ENCODE measurements at places on chromosomes 11 and 22. TPM values are rescaled to one million over a fixed set of nuclear protein-coding genes. Genes with fewer than 3 reads are reported as not detected.
A peak's percentile ranks its signal among the peaks of the same experiment; 100 is the strongest.

- DNase-seq = no peak
Measured at GRCh38 chr11:64644647-64645275, 53.7 kb downstream of the SLC22A12 start.

GRCh38 chr11:23875176-23875850 lies 621.5 kb upstream of the LUZP2 start:
- no peak for DNase-seq

Gene BBS1
- 11.0 TPM for total RNA-seq

DNA sequence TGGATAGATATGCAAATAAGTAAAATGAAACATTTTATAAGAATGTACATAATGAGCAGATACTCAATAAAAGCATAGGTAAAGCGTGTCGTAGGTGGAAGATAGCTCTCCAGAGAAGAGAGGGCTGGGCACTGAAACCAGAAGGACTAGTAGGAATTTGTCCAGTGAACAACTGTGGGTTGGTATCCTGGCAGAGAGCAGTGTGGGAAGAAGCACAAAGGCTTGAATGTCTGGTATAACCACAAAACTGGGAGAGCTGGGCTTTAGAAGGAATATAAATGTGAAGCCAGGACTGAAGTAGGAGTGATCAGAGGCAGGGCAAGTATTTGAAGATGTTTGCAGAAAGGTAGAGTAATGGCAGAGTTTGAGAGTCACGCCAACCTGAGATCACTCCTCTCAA lies 33.1 kb upstream of the CARD16 start:
- DNase-seq = no peak

DNA sequence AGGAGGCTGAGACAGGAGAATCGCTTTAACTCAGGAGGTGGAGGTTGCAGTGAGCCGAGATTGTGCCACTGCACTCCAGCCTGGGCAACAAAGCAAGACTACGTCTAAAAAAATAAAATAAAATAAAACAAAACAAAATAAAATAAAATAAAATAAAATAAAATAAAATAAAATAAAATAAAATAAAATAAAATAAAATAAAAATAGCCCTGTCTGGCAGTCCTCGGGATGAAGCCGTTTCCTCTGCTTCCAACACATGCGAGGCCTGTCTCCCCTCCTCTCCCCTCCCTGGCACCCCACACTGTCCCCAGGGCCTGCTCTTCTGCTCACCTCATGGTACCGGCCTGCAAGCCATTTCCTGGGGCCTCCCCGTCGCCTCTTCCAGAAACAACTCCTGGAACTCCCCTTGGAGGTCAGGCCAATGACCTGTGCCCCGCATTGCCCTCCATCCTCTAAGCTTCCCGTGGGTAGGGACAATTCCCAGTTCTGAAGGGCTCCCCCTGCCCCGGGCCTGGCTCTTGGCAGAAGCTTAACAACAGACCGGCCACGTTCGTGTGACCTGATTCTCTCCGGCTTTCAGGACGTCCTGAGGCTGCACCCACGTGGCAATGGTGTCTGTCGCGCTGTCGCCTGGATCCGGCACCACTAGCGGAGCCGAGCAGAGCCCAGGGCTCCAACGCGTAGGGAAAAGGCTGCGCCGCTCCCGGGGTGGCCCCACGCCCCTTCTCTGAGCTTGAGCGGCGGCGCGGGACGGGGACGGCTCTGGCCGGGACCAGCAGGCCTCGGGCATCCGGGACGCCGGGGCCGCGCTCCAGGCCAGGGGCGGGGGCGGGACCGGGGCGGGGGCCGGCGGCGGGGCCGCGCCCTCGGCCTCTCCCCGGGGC lies 456 bp upstream of the PARVB start:
- DNase-seq = no peak

GRCh38 chr11:128662076-128662475 lies 31.8 kb upstream of the FLI1 start:
- no peak for DNase-seq

- peak; percentile 8 for DNase-seq
Measured at GRCh38 chr11:32090545-32091370, at the start of gene RCN1. Gene RCN1 (plus strand): TSS chr11:32091074. CDS start chr11:32091197, 123 bp downstream.

Gene SCO2
- total RNA-seq = 3.5 TPM

Gene VSIG10L2
- 0.09 TPM for total RNA-seq

- DNase-seq = no peak
Measured at GRCh38 chr11:74366576-74366975, 31.7 kb downstream of the PGM2L1 start.

DNA sequence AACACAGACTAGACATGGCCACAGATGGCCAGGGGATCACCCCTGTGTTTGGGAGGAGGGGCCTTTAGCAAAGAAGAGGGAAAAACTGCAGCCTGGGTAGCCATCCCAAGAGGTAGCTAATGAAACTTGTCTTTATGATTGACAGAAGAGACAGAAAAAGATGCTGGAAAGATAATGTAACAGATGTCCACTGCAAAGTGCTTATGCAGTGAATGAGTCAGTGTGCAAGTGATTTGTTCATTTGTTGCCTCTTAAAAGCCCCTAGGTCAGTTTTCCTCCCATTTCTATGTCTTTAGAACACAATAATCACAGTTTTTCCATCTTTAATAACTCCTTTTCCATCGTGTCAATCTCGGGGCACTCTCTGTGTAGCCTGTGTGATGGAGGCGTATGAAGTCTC lies 57.2 kb downstream of the INSC start:
- DNase-seq = no peak

Gene APOL1
- 14.2 TPM for total RNA-seq

Gene SMC1B
- total RNA-seq = 0.19 TPM

DNA sequence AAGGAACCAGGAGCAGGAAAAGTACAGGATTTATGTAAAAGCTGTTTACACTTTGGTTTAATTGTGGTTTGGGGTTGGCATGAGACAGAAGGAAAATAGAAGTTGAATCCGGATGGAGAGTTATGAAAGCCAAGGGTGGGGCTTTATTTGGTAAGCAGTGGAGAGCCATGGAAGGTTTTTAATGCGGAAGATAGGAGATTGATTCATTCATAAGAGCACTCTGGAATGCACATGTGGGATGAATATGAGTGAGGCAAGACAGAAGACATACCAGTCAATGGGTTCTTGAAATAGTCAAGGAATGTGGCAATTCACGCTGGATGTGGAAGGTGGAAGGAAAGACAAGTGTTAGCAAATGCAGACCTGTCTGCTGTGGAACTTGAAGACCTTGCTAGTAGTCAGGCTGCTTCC lies 9.3 kb upstream of the GLB1L3 start:
- DNase-seq = no peak

Gene MED15
- total RNA-seq = 10.7 TPM

DNA sequence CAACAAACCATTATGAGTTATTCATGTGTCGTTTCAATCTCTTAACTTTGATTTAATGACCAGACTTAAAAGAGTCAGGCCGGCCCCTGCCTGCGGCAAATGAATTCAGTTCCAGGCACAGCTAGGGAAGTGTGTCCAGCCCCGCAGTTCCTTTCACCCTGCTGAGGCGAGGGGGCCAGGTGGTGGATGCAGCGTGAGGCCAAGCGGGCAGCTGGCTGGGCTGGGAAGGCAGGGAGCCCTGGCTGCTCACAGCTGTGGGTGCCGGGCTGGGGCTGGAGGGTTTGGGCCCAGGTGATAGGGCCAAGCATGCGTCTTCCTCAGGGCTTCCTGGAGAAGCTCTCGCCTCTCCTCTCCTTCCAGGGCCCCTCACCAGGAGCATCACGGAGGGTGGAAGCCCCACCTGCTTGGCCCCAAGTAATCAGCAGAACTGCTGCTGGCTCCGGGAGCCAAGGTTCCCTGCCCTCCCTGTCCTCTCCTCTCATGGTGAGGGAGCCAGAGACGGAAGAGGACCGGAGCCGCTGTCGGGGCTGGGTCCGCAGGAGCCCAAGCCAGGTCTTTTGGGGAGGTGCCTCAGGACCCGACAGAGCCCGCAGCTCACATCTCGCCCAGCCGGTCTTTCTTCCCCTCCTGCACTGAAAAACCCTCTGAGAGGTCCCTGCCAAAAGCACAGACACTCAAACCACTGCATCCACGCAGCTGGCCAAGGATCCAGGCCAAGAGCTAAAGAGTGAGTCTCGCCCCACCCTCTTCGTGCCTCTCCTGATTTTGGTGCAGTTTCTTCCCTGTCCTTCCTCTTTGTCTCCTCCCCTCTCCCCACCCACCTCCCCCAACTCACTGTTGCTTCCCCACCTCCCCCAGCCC lies 97.0 kb downstream of the ST3GAL4 start:
- DNase-seq = no peak

Gene MEI1
- 9.2 TPM for total RNA-seq

- DNase-seq = no peak
Measured at GRCh38 chr22:42612336-42612735, 2.3 kb downstream of the POLDIP3 start.

GRCh38 chr22:33565580-33565995 lies 354.7 kb downstream of the LARGE1 start:
- no peak for DNase-seq

- DNase-seq = no peak
Measured at GRCh38 chr11:774873-775592, 2.3 kb downstream of the GATD1 start.

DNA sequence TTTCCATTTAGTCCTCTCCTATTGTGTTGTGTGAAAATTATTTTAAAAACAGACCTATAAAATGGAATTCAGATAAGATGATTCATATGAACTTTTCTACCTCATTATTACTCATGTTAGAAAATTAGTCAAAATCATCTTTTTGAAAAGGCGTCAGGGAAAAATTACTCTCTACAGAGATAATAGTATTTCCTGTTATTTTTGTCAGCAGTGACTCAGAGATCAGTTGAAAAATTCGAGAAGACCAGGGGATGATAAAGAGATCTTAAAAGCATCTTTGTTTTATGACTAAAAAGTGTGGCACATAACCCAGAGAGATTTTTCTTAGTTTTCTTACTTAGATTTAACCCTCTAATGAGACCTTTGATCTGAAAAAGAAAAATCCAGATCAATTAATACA lies 157.9 kb upstream of the CARD18 start:
- no peak for DNase-seq

DNA sequence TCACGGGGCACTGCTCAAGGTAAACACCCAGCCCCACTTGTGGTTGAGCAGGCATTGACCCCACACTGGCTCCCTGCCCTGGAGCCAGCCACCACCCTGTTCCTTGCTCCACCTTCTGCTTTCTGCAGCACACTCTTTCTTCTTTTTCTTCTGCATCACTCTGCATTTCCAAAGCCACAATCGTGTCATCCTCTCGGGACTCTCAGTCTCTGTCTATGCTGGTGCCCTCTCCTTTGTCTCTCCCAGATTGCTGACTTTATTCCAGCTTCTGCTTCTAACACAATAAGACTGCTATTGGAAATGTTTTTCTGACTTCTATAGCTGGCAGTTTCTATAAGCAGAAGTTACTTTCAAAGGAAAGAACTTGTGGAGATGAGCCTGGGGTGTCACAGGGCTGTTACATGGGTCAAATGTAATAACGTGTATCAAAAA lies 14.4 kb downstream of the GRAP2 start:
- no peak for DNase-seq

GRCh38 chr11:109791337-109791736 lies 301.9 kb upstream of the ZC3H12C start:
- DNase-seq = no peak

- DNase-seq = peak; percentile 72
Measured at GRCh38 chr22:19845054-19845722, 9.5 kb downstream of the GNB1L start.

Data from thymus (tissue), 14 donors.